B cell (primary cell): ENCODE measurements at places on chromosomes 2 and 18.
A peak's percentile ranks its signal among the peaks of the same experiment; 100 is the strongest.

DNA sequence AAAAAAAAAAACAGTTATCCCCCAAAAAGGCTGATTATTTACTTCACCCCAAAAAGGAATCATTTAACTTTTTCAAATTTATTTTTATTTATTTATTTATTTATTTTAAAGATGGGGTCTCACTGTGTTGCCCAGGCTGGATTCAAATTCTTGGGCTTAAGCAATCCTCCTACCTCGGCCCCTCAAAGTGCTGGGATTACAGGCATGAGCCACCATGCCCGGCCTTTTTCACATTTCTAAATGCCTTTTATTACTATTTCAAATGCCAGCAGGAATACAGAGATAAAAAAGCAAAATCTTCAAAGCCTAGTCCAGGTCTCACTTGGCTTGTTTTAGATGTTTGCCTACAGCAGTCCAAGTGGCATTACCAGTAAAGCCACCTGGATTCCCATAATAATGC lies 239.1 kb downstream of the ALPK2 start:
- no peak for DNase-seq

DNA sequence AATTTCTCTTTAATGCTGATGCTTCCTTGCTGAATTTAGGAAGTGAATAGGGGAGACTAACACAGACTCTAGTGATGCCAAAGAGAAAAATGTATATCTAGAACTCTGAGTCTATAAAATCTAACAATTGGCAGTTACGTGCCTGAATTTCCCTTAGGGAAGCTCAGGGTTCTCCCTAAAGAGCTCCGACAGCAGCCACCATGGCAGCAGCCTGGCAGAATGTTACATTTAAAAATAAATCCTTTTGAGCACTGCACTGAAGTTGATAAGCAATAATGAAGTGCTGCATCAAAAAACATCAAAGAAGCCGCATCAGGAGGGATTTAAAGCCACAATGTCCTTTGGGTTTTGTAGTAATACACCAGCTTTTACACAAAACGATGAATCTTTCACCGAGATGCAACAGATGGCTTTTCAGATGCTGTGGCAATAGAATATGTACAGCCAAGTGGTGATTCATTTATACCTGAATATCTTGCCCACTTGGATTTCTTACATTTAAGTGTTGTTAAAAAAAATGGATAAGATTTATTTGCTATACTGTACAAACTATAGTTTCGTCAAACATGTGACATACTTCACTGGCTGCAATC lies 291.2 kb upstream of the SESTD1 start:
- DNase-seq: no peak

- DNase-seq: no peak
These were observed 8.5 kb upstream of the CYRIA start for GRCh38 chr2:16674154-16674553.

- no peak for DNase-seq
These were observed 534.9 kb downstream of the SLC4A3 start for GRCh38 chr2:220162320-220162719.

DNA sequence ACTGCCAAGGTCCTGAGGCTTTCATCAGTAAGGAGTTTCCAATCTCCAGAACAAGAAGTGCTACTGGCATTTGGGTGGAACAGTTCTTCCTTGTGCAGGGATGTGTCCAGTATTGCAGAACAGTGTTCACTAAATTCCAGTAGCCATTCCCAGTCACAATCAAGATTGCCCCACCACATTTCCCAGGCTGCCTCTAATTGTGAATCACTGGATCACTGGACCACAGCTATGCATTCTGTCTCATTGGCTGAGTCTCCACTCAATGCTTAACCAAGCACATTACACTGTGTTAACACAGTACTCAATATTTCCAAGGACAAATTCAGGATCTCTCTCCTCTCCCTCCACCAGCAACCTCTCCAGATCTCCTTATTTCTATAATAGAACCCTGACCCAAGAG lies 160.2 kb upstream of the CCDC150 start:
- no peak for DNase-seq

DNA sequence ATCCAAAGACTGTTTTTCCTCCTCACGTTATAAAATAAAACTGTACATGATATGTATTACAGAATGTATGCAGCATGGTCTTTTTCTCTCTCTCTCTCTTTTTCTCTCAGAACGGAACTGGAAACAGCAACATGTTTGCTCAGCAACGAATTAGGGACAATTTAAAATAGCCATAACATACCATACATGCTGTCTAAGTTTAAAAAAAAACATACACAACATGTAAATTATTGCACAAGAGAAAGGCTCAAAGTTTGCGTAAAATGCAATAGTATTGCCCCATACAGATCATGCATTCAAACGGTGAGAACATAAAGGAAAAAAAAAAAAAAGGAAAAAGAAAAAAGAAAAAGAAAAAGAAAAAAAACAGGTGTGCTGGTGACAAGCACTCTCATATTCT lies 93.6 kb downstream of the BCL11A start:
- no peak for DNase-seq

GRCh38 chr18:74682141-74682990 lies 84.7 kb downstream of the ZNF407 start:
- no peak for DNase-seq

- DNase-seq: peak; percentile 81
These were observed 1.8 kb upstream of the AGBL5 start for GRCh38 chr2:27049422-27050280.

DNA sequence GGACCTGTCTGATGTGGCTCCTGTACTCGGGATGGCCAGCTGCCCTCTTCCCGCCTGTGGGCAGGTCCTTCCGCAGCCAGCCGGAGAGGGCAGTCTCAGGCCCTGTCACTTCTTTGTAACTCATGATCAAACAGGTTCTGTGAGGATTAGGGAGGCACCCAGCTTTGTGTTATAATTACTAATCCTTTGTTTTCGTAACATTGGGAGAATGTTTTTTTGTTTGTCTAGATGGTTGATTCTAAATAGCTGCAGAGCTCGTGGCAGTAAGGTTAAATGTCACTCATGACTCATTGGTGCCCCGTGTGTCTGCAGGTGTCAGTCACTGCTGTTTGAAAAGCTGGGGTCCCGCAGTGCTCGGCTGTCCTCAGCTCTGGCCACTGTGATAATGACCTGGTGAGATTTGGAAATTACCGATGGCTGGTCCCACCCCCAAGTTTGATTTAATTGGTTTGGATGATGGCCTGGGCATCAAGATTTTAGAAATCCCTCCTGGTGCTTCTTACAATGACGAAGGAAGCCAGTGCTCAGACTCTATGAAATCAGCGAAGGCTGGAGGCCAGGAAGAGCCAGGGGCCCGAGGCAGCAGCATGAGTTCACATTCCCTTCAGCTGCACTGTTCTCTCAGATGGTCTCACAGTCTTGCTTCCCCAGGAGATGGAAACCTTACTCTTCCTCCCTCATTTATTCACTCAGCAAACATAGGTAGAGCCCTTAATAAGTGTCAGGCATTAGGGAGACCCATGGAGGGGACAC lies 172.8 kb downstream of the VAPA start:
- no peak for DNase-seq

DNA sequence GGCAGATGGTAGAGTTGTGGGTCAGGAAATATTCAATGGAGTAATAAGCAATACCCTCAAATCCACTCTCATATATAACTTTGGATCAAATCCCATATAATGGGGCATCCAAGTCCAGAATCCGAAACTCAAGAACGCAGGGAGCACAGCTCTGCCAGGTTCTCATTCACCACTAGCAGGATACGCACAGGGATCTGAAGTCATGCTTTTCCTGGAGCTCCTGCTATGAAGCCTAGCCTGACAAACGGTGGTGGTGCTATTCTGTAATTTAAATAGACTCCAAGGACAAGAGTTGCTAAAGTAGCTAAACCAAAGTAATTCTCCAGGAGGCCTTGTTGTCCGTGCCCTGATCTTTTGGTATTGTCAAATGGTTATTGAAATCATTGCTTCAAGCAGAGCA lies 264.8 kb downstream of the SLC8A1 start:
- DNase-seq: no peak

DNA sequence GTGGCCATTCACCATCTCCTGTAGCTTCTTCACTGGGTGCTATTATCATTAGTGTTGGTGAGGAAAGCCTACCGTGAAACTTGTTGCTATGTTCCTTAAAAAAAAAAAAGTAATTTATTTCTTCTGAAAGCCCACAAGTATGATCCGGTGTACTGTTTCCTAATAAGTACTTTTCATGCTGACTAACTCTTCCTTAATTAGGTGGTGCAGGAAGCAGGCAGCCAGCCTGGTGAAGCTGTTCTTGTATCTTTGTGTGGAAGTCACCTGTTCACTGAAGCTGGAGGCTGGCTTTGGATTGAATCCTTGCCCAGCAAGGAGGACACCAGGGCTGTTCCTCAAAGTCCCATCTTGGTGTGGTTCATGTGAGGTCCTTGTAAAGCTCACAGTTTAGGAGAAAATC lies 321.7 kb upstream of the THSD7B start:
- DNase-seq: no peak

DNA sequence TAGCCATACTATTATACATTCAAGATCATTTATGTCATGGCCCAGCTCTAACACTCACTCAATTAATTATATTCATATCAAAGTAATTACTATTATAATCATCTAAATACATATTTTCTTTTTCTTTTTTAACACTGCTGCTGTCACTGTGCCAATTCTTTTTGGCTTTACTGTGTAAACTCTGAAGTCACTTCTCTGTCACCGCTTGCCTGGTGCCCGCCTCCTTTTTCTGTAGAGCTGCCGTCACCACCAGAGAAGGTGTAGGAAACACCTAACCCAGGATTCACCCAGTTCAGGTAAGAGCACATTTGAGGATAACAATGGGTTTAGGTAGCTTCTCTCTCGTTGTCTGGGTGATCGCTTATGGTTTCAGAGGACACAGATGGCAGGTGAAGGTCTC lies 93.3 kb downstream of the AOX1 start:
- no peak for DNase-seq

DNA sequence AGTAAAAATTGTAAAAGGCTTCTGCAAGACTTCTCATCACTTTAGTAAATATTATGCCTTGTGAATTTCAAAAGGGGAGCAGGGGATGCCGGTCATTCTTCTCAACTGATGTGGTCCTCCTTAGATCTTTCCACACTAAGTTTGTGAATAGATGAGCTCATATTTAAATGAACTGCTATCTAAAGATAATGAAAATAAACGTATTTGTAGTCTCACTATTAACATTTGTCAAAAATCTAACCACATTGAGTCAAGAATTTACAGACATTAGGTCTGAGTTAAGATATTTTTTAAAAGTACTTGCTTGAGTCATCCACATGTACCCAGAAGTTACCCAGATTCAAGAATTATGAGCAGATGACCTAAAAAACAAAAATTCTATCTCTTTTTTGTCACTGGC lies 6.5 kb downstream of the PRPF40A start:
- no peak for DNase-seq

GRCh38 chr2:114517580-114517979 lies 75.1 kb downstream of the DPP10 start:
- DNase-seq: no peak

DNA sequence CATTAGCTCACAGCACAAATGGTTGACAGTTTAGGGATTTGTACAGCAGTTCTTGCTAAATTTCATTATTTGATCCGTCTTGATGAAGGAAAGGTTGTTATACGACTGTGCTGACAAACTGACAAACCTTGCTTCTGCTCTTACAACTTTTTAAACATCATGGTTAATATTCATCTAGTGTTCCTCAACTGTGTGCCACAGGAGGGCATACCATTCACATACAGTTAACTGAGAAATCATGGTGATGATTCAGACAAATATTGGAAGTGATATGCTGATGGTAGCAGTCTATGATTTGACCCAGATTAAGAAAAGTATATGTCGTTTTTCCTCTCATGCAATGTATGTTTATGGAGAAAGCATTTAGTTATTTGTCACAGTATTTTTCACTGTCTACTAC lies 129.8 kb upstream of the FSIP2 start:
- no peak for DNase-seq

GRCh38 chr2:57562495-57562894 lies 484.1 kb upstream of the VRK2 start:
- DNase-seq: no peak

DNA sequence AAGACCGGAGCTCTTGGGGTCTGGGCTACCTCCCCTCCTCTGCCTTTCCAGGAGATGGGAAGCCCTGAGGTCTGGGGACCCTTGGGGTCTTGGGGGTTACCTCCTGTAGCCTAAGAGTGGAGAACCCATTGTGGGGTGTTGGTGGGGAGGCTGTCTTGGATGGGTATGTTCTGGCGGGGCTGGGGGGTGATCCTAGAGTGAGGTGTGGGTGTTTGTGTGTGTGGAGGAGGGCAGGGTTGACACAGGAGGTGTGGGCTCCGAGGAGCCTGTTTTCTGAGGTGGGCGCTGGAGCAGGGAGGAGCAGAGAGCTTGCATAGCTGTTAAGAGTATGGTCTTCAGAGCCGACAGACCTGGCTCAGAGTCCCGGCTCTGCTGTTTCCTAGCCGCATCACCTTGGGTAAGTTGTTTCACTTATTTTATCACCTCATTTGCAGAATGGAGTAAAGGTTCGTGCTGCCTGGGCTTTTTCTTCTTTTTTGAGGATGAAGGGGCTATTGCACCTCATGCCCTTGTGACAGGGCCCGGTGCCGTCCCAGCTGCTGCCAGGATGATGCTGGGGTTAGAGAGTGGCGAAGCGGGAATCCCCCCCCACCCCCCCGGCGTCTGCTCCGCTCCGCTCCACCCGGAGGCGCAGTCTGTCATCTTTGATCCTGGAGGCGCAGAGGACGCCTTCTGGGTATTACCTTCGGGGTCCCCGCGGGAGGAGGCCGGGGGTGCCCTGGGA lies 17.2 kb downstream of the TET3 start:
- peak; percentile 85 for DNase-seq

DNA sequence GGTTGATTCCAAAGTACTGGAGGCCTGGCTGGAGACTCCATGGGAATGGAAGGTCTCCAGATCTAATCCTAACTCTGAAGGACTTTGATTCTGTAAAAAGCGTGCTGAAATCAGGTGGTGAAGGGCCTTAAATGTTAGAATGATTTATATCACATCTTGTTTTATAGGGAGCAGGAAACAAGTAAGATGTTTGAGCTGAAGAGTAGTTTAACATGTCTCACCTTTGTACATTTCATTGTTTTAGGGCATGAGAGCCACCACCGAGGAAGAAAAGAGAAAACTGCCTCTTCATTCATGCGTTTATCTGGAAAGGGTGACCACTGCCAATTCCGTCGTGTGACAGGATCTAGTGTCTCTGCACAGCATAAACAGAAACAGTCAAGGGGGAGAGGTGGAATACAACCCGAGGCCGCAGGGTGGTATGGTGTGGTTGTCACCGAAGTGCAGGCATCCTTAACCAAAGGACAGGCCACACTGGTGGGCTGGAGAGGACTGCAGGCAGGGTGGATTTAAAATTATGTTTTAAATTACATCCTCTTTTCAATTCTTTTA lies 445.3 kb downstream of the SLC4A3 start:
- DNase-seq: no peak

- DNase-seq: no peak
These were observed 213.7 kb upstream of the COPS8 start for GRCh38 chr2:236872015-236872414.

GRCh38 chr2:27284996-27285395 lies 2.8 kb downstream of the TRIM54 start:
- no peak for DNase-seq
